ENCODE measurements at places on chromosomes 6 and 20.

GRCh38 chr6:147678253-147678652 is 169.8 kb downstream of the SAMD5 start:
- DNase-seq: no peak

DNA sequence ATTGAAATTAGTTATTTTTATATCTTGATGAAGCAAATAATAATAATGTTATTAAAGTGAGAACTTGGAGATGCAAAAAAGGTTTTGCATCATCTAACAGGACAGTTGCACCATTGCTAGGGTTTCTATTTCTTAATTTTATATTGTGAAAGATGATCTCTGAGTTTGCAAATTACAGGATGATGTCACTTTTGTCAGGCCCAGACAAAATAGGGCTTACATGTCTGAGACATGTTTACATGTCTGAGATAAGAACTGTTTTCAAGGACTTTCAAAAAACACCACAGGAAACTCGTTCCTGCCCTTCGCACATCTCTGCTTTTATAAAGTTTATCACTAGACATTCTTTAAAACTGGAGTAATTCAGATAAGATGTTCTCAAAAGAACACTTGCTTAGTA is 1075.8 kb upstream of the MANEA start:
- DNase-seq: no peak

GRCh38 chr6:14316651-14317386 is 199.2 kb downstream of the CD83 start:
- no peak for DNase-seq

DNA sequence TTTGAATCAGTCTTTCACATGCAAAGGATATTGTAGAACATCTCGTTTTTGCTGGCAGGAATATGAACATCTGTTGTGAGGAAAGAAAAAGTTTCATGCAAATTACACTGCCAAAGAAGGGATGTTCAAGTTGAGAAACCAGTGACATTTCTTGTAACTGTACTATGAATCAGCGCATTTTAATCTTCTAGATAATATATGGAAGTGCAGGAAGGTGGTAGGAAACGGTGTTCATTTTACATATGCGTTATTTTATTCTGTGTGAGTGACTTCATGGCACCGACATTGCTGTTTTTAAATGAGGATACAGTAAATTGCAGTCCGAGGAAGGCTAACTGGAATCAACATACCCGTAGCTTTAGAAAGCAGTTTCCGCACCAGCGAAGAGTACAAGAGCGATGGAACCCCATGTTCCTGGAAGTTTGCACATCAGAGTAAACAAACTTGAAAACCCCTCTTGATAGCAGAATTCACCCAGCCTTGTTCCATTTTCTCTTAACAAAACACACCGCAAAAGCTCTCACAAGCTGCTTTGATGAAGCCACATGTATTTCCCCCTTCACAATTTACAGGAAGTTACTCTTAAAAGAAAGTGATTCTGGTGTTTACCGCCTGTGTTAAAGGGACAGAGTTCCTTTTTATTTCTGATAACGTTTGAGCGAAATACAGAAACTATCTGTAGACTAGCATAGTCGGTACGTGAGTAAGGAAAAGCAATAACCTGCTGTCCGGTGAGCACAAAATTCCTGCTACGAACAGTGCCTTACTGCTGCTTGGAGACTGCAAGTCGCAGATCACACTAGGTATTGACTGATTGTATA is 11.5 kb downstream of the PRDM1 start:
- no peak for DNase-seq

DNA sequence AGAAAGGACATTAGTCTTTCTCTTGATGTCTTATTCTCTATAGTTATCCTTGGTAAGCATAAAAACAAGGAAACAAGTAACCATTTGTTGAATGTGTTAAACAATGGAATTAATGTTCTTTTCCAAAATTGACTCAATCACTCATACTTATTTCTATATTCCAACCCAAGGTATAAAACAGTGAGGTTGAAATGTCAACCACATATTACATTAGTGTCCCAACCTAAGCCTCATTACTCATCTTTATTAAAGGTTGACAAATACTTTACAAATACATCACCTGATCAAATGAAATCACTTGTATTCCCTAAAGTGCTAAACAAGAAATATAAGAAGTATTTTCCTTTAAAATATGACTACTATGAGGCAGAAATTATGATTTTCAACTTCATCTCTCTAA is 100.5 kb downstream of the ASCC3 start:
- DNase-seq: no peak

DNA sequence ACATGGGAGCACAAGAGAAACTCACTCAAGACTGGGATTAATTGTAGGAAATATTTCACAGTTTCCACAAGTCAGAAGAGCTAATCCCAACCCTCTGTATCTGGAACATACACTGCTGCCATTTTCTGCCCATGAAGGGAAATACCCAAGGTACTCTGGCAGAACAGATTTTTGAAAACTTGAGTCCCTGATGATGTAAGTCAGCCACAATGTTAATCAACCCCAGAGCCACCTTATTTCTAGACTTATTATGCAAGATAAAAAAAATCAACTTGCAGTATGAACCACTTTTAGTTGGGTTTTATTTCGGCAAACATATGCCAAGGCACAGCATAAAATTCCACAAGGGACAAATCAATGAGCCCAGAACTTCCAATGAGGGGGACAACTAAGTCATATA is 141.5 kb downstream of the LY86 start:
- no peak for DNase-seq

- no peak for DNase-seq
These were observed 52.0 kb downstream of the CDC5L start for GRCh38 chr6:44439270-44440045.

DNA sequence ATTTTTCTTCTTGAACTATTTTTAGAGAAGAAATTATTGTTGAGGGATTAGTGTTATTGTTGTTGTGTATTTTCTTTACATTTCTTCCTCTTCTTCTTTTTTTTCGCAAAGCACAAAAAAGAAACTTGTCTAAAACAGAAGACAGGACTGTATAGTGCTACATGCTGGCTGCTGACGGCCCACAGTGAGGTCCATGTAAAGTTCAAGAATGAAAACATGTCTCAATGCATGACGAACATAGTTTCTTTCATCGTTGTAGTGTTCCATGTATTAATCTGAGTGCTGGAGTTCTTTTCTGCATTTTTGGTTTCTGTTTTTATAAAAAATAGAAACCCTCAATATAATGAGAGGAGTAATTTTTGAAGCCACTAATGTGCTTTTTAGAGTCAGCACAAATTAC is 462.9 kb upstream of the MARCKS start:
- no peak for DNase-seq

DNA sequence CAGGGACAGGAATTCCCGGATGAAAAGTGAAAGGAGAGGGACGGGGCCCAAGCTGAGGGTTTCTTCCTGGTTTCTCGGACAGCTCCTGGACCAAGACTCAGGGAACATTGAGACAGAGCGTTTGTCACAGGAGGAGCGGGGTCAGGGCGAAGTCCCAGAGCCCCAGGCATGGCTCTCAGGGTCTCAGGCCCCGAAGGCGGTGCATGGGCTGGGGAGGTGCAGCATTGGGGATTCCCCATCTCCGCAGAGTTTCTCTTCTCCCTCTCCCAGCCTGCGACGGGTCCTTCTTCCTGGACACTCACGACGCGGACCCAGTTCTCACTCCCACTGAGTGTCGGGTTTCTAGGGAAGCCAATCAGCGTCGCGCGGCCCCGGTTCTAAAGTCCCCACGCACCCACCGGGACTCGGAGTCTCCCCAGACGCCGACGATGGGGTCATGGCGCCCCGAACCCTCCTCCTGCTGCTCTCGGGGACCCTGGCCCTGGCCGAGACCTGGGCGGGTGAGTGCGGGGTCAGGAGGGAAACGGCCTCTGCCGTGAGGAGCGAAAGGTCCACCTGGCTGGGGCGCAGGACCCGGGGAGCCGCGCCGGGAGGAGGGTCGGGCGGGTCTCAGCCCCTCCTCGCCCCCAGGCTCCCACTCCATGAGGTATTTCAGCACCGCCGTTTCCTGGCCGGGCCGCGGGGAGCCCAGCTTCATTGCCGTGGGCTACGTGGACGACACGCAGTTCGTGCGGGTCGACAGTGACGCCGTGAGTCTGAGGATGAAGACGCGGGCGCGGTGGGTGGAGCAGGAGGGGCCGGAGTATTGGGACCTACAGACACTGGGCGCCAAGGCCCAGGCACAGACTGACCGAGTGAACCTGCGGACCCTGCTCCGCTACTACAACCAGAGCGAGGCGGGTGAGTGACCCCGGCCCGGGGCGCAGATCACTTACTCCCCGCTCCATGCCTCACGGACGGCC is 54.6 kb upstream of the POLR1H start:
- DNase-seq: no peak

DNA sequence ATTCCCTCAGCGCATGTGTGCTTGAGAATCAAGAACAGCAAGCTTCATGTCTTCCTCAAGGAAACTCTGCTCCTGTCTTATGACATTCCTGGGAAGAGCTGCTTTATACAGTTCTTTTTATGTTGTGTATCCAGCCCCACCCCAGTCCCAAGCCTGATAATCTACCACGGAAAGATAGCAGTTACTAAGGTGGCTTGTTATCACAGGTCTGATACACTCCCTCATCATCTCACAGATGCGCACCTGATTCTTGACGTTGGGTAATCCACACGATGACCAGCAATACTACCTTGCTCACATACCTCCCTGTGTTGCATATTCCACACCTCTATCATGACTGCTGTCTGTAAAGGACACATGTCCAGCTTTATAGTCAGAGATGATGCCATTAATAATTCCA is 3.2 kb downstream of the NHLRC1 start:
- DNase-seq: no peak

DNA sequence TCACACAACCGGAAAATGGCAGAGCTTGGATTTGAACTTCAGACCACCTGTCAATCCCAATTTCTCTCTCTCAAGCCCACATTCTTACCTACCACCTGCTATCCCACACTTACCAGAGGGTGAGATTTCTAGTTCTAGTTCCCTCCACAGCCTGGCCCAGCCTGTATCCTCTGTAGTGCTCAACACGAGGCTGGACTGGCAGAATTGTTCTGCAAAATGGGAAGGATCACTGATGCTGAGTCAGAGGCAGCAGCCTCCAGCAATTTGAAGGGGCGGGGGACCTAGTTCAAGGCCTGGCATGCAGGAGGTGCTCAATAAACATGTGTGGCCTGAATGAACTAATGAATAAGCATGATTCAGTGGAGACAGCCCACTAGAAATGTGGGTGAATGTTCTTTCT is 53.6 kb upstream of the TTPAL start:
- DNase-seq: no peak

DNA sequence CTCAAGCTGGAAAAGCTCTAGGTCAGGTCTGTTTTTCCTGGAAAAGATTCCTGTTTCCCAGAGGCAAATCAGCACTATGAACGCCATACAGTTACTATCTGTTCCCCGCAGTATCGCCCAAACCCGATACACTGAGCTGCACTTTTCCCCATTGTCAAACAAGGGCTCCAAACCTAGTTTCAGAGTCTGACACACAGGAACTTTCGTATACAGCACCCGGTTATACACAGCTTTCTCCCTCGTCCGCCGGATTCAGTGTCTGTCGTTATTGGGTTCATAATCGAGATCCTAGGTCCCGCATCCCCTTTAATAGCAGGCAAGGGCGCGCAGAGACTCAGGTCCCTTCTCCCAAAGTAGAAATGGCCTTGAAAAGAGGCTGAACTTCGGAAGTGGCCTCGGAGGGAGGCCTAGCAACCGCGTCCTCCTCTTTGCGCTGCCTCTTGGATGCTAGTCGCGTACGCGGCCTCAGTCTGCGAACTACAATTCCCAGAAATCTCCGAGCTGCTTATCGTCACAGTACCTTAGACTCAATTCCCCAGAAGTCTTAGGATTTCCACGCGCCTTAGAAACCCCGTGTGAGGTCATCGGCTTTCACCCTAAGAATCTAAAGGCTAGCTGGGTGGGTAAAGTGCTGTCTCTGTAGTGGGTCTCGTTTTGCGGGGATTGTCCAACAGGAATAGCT is 34.2 kb downstream of the ZNF391 start:
- DNase-seq: no peak

- DNase-seq: no peak
These were observed 7.3 kb upstream of the COL9A1 start for GRCh38 chr6:70310063-70310694.

DNA sequence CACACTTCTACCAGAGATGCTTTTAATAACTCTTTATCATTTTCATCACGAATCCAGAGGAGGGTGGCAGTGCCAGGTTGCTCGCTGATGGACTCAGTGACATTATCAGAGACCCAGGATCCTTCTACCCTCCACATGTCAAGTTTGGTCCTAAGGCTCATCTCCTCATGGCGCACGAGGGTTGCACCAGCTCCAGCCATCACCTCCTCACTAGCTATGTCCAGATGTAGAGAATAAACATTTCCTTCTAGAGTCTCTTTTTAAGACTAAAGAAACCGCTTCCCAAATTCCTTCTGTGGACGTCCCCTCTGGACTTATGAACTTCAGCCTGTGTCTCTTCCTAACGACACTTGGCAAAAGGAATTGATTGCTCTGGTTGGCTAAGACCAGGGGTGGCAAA is 178.7 kb downstream of the BMP7 start:
- DNase-seq: no peak

DNA sequence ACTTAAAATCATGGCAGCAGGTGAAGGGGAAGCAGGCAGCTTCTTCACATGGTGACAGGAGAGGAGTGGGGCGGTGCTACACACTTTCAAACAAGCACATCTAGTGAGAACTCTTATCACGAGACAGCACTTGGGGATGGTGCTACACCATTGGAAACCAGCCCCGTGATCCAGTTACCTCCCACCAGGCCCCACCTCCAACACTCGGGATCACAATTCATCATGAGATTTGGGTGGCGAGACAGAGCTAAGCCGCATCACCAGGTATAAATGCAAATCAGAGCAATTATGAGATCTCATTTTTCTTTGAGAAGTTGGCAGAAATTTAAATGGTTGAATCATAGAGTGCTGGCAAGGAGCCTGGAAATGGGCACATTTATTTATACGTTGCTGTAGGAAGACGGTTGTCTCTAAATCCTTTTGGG is 31.4 kb downstream of the IGF2R start:
- DNase-seq: no peak

- peak; percentile 46 for DNase-seq
These were observed 88.2 kb upstream of the DST start for GRCh38 chr6:56730663-56731529.

GRCh38 chr6:169950558-169950957 is 199.1 kb downstream of the ERMARD start:
- DNase-seq: no peak

DNA sequence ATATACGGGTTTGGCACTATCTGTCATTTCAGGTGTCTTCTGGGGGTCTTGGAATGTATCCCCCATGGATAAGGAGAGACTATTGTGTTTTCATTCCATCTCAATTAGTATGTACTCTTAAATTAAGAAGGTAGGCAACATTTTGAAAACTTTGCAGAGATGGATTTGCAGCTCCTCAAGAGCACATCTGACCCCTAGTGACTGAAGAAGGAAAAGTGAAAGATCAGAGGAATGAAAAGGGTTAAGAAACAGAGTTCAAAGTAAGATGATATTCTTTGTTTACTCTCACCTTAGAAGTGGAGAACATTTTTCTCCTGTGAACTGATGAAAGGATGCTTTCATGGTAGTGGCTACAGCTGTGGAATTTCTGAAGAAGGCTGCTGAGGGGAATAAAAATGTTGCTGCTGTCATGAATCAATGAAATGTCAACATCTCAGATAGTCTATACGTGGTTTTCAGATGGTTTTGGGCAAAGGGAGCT is 41.5 kb downstream of the SH3BGRL2 start:
- no peak for DNase-seq

Measured in AG04449 (cell line).